ENCODE measurements at places on chromosomes 3 and 15.

GRCh38 chr3:143888846-143889245, 40.6 kb upstream of the SLC9A9 start:
- DNase-seq: no peak

DNA sequence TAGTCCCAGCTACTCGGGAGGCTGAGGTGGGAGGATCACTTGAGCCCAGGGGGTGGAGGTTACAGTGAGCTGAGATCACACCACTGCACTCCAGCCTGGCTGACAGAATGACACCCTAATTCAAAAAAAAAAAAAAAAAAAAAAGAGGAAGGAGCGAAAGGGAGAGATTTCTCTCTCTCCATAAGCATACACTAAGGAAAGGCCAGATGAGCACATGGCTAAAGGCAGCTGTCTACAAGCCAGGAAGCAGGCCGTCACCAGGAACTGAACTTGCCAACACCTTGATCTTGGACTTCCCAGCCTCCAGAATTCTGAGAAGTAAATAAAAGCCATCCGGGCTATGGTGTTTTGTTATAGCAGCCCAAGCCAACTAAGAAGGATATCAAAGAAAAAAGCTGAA, 7.5 kb downstream of the SRGAP3 start:
- peak; percentile 45 for DNase-seq

DNA sequence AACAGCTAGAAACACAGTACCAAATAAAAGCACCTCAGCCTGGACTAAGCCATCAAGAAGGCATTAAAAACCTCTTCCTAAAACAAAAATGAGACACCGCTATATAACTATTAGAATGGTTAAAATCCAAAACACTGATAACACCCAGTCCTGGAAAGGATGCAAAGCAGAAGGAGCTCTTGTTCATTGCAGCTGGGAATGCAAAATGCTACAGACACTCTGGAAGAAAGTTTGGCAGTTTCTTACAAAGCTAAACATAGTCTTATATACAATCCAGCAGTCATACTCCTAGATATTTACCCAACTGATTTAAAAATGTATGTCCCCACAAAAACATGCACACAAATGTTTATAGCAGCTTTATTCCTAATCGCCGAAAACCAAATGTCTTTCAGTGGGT, 35.7 kb downstream of the CHSY1 start:
- DNase-seq: no peak

- DNase-seq: no peak
Observed at GRCh38 chr3:143567823-143568222, 280.4 kb downstream of the SLC9A9 start.

GRCh38 chr15:79433276-79433990, 1.3 kb downstream of the MINAR1 start:
- no peak for DNase-seq

- no peak for DNase-seq
Observed at GRCh38 chr15:66850078-66850991, 148.3 kb downstream of the SMAD6 start.

DNA sequence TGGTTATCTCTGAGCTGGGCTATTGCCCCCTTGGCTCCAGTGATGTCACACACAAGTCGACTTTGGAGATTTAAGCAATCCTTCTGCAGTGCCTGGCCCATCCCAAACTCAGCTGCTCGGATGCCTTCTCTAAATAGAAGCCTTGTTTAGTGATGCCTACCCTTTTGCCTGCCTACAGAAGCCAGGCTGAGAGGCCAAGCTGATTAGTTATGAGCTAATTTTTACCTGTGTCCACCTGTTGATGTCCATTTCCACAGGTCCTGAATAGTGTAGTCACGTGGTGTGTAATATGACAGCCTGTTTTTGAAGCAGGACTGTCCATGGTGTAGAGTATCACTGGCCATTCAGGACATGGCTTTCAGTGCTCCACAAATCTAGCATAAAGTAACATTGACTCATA, 45.5 kb downstream of the SSUH2 start:
- DNase-seq: no peak

- DNase-seq: no peak
Observed at GRCh38 chr3:47578119-47578632, 489 bp downstream of the CSPG5 start.

- no peak for DNase-seq
Observed at GRCh38 chr3:117708601-117709000, 999.0 kb downstream of the TUSC7 start.

DNA sequence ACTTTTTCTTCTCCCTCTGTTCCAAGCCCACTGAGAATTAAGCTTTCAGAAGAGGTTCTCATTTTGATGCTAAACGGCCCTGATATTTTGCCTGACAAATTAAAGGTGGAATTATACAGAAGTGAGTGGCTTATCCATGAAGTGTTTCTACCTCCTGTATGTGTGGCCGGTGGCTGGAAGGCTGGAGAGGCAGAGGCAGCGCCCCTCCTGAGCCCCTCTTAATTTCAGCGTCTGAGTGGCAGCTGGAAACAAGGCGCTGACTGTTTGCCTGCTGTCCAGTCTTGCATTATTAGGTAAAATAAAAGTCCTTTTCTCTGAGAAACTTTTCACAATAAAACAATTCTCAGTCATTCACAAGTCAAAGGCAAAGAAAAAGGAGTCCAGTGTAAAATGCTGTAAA, 685.7 kb downstream of the MCTP2 start:
- no peak for DNase-seq

DNA sequence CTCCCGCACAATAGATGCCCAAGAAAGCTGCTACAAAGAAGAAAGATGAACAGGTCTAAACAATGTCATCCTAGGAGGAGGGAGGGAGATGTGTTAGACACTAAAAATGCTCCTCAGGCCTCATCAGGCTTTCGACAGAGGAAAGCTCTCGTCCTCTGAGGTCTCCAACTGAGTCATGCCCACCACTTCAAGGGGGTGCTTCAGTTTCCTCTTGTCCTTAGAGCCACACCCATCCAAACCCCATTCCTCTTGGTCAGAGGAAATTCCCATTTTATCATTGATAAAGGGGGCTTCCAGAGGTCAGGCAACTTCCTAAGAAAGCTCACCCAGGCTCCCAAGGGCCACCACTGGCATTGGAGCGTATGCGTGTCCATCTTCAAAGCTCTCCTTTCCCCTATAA, 50.1 kb downstream of the HEG1 start:
- no peak for DNase-seq

- DNase-seq: peak; percentile 65
Observed at GRCh38 chr3:129824926-129825541, 68.5 kb downstream of the TMCC1 start.

DNA sequence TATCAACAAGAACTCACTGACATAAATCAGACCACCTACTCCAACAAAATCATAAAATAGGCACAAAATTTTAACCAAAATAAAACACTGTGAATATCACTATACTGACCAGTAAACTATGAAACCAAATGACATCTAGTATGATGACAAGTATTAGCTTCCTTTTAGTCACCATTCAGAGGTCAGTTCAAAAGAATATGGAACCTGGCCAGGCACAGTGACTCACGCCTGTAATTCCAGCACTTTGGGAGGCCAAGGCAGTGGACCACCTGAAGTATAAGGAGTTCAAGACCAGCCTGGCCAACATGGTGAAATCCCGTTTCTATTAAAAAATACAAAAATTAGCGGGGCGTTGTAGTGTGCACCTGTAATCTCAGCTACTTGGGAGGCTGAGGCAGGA, 65.8 kb downstream of the SMARCC1 start:
- DNase-seq: no peak

DNA sequence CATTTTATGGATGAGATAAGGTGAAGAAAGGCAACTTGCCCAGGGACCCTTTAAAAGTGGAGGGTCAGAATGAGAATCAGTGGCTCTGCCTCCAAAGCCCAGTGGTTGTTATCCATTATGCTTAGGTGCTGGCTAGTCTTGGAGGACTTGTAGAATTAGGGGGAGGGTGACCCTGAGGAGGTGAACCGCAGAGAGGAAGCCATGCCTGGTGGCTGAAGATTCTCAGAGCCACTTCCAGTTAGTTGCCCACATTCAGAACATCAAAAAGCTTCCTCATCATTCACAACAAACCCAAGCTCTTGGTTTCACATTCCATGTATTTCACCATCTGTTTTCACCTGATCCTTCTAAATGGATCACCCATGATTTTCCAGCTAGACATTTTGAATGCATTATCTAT, 11.2 kb downstream of the EBLN2 start:
- peak; percentile 67 for DNase-seq

- no peak for DNase-seq
Observed at GRCh38 chr3:26091096-26091495, 301.2 kb downstream of the OXSM start.

- no peak for DNase-seq
Observed at GRCh38 chr15:54540721-54541120, 562.5 kb downstream of the UNC13C start.

DNA sequence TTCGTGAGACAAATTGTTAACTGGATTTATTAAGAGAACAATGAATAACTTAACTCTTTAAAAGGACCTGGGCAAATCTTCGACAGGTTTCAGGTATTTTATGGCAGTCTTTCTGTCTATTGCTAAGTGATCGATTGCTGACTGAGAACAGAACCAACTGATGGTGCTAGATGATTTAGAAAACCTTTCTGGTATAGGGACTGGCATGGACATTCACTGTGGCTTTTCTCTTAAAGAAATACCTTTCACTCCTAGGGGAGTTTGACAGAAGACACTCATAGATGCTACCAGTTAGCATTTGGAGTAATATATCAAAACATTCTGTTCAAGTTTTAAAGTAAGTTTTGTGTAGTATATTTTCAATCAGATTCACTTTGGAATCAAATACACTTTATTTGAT, 654 bp downstream of the PPARG start:
- DNase-seq: no peak

GRCh38 chr3:192869131-192870031, 48.3 kb downstream of the MB21D2 start:
- no peak for DNase-seq

GRCh38 chr15:32774022-32774421, 56.2 kb downstream of the GREM1 start:
- DNase-seq: no peak

GRCh38 chr15:70023064-70023768, 74.5 kb downstream of the TLE3 start:
- DNase-seq: peak; percentile 79

DNA sequence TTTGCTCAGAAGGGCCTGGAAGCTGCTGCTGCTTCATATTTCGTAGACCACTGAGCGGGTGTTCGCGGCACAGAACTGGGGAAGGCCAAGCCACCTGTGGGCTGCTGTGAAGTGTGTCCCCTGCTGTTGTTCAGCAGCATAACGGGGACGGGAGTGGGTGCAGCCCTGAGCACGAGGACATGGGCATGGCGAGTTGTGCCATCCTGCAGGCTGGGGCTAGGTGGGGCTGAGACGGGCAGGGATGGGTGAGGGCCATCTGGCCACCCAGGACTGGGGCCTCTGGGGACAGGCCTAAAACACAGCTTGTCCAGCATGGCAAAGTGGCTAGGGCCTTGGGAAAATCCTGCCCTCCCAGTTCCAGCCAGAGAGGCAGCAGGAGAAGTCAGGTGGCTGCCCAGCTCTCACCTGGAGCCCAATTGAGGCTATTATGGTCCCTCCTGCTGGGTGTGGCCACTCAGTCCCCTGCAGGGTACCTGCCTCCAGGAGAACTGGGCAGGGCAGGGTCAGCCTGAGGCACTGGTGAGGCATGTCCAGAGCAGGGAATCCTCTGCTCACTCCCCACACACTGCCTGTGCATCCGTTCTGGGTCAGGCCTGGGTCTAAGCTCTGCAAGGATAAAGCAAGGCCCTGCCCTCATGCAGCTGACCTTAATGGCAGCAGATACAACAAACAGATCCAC, 29.5 kb downstream of the CFAP100 start:
- DNase-seq: no peak

GRCh38 chr3:127158614-127159229, 34.2 kb upstream of the PRR23E start:
- no peak for DNase-seq

DNA sequence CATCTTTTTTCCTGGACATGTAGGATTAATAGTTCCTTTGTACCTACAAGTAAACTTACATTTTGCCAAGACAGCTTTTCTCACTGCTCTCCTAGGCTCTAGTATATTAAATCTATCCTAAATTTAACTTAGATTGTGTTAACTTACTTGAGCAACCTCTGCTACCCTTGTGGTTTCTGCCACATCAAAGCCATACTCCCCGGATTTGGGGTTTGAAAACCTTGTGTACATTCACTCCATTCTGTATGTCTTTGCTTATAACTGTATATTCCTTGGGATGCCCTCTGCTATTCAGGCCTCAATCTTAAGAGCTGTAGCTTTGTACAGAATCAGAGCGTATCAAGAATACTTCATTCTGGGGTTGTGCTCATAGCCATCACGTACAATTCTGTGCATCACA, 60.4 kb downstream of the ARIH1 start:
- DNase-seq: no peak

DNA sequence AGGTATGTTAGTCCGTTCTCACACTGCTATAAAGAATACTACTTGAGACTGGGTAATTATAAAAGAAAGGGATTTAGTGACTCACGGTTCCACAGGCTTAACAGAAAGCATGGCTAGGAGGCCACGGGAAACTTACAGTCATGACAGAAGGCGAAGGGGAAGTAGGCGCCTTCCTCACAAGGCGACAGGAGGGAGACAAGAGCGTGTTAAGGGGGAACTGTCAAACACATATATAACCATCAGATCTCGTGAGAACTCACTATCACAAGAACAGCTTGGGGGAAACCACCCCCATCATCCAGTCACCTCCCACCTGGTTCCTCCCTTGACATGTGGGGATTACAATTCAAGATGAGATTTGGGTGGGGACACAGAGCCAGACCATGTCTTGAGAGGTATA, 30.4 kb downstream of the SPRED1 start:
- peak; percentile 31 for DNase-seq

- DNase-seq: no peak
Observed at GRCh38 chr3:108036984-108037741, 53.7 kb downstream of the CD47 start.

DNA sequence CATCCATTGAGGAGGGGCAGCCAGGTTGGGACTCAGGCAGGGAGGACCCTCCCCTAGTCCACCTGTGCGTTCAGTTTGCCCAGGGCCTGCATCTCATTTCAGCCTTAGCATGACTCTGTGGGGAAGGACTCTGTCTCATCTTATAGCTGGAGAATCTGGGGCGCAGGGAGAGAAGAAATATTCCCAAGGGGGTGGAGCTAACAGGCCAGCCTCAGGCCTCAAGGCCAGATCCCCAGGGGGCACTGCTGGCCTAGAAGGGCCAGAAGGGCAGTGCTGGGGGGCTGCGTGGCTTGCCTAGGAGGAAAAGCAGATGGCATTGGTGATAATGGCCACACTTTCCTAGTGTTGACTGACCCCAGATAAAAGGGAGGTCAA, 10.9 kb downstream of the AMOTL2 start:
- DNase-seq: no peak

GRCh38 chr3:170178651-170179050, 2.9 kb downstream of the PHC3 start:
- DNase-seq: no peak

- DNase-seq: no peak
Observed at GRCh38 chr3:175383371-175383770, 524.2 kb downstream of the NAALADL2 start.

GRCh38 chr3:33030802-33031201, 66.1 kb downstream of the GLB1 start:
- DNase-seq: no peak

DNA sequence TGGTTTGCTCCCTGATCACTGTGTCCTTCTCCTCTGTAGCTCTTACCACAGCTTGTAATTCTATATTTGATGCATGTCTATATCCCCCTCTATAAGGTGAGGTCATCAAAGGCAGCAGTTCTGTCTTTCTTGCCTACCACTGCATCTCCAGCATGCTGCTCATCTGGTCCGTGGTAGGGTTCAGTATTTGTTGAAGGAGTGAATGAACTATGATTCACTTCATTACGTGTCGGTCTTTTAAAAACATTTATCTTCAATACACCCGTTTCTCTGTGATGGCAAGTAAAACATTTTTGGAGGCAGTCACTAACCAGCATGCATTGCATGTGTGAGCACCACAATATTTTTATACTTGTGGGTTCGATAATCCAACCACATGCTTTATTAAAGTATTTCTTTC, 27.6 kb downstream of the CHST14 start:
- no peak for DNase-seq
